ENCODE measurements at places on chromosomes 16 and 17. TPM values are rescaled to one million over a fixed set of nuclear protein-coding genes. Genes with fewer than 3 reads are reported as not detected.

ANKRD40CL gene
- 2.9 TPM for total RNA-seq

ELMO3 gene
- total RNA-seq = not detected

MYH1 gene
- not detected for total RNA-seq

HBZ gene
- total RNA-seq = not detected

UNC13D gene
- 8.9 TPM for total RNA-seq

SDR42E1 gene
- 1.9 TPM for total RNA-seq

KRTAP4-1 gene
- total RNA-seq = 1.9 TPM

RPL26 gene
- 3,035 TPM for total RNA-seq

CD300E gene
- 0.72 TPM for total RNA-seq

KRTAP1-1 gene
- not detected for total RNA-seq

RNF43 gene
- 3.6 TPM for total RNA-seq

G6PC1 gene
- not detected for total RNA-seq

KRTAP4-12 gene
- not detected for total RNA-seq

TBC1D3K gene
- total RNA-seq = not detected

TEKT5 gene
- total RNA-seq = not detected

CACNG1 gene
- not detected for total RNA-seq

LITAFD gene
- total RNA-seq = 0.48 TPM

SEZ6L2 gene
- 12.5 TPM for total RNA-seq

RPL38 gene
- 1,471 TPM for total RNA-seq

C16orf96 gene
- total RNA-seq = 0.48 TPM

FUS gene
- total RNA-seq = 104 TPM

RGS9 gene
- total RNA-seq = 20.0 TPM

SPECC1 gene
- total RNA-seq = 82.8 TPM

KRTAP4-3 gene
- total RNA-seq = 1.4 TPM

ZNF423 gene
- total RNA-seq = 12.3 TPM

FOXL1 gene
- 6.5 TPM for total RNA-seq

KRTAP2-2 gene
- 8.4 TPM for total RNA-seq

CD19 gene
- 4.8 TPM for total RNA-seq

TMIGD1 gene
- not detected for total RNA-seq

ESRP2 gene
- total RNA-seq = 1.9 TPM

KRTAP9-8 gene
- total RNA-seq = not detected

MT1M gene
- total RNA-seq = not detected

HS3ST3A1 gene
- total RNA-seq = 4.1 TPM

CCL1 gene
- total RNA-seq = not detected

ABCC11 gene
- 0.96 TPM for total RNA-seq

ACAP1 gene
- 5.3 TPM for total RNA-seq

GTF3C1 gene
- 45.5 TPM for total RNA-seq

NOMO2 gene
- total RNA-seq = 72.9 TPM

MED31 gene
- 3.1 TPM for total RNA-seq

CD300LD gene
- total RNA-seq = not detected

CCL13 gene
- total RNA-seq = not detected

NDE1 gene
- 67.7 TPM for total RNA-seq

HS3ST4 gene
- total RNA-seq = 1.4 TPM

FNDC8 gene
- not detected for total RNA-seq

ABCC3 gene
- total RNA-seq = 16.9 TPM

MMP2 gene
- 175 TPM for total RNA-seq

All from umbilical cord (tissue), 2 donors.